Occipital lobe (tissue), 3 donors: ENCODE measurements at places on chromosomes 7 and 10. TPM values are rescaled to one million over a fixed set of nuclear protein-coding genes. Genes with fewer than 3 reads are reported as not detected.

Gene LDB3
- 0.16 TPM for total RNA-seq

Gene PPP1R3C
- 41.2 TPM for total RNA-seq

Gene SCART1
- total RNA-seq = 0.47 TPM

Gene ST8SIA6
- 16.2 TPM for total RNA-seq

GRCh38 chr7:26928703-26929347 lies 64.4 kb upstream of the SKAP2 start:
- DNase-seq = no peak

DNA sequence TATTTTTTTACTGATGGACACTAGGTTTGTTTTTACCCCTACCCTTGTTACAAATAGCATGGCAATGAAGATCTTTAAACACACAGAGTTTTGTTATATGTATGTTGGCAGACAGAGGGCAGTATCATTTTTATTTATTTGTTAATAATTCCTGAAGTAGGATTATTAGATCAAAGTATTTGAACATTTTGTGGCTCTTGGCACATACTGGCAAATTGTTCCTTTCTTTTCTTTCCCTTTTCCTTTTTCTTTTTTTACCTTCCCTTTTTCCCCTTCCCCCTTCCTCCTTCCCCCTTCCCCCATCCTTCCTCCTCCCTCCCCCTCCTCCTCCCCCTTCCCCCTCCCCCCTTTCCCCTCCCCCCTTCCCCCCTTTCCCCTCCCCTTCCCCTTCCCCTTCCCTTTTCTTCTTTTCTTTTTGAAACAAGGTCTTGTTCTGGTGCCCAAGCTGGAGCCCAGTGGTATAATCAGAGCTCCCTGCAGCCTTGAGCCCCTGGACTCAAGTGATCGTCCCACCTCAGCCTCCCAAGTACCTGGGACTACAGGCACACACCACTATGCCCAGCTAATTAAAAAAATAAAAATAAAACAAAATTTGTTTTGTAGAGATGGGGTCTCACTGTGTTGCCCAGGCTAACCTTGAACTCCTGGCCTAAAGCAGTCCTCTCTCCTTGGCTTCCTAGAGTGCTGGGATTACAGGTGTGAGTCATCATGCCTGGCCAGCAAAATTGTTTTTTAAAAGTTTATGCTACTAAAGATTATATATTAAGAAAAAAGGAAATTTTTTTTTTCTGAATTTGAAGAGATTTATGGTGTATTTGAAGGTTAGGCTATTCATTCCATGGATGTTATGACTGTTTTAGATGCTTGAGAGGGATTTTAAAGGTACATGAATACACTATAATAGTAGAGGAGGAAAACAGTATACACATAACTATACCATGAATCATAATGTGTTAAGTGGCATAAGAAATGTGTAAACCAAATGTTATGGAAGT lies 39.3 kb downstream of the SEPTIN7 start:
- DNase-seq = no peak

Gene SDK1
- total RNA-seq = 7.0 TPM

Gene GIMAP1
- total RNA-seq = 0.94 TPM

Gene RNF32
- total RNA-seq = 2.2 TPM

GRCh38 chr10:23065181-23065948 lies 30.0 kb upstream of the MSRB2 start:
- DNase-seq = peak; percentile 59

DNA sequence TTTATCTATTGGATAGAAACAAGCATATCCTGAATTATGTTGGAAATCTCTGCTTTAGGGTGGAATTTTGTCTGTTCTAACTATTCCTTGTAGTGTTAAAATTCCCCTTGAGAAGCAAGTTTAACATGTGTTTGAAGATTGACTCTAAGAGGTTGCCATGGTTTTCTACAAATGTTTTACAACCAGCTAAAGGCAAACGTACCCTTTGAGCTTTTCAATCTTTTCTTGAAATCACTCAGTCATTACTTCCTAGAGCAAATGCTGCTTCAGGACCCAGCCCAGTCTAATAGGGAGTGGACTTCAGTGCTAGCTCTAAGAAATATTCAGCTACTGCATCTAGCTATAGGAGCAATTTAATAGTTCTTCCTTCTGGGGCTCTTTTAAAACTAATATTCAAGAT lies 118.8 kb upstream of the IFRD1 start:
- no peak for DNase-seq

GRCh38 chr7:17593819-17594419 lies 295.5 kb downstream of the AHR start:
- DNase-seq = no peak

Gene MKX
- 0.94 TPM for total RNA-seq

GRCh38 chr7:149796287-149796860 lies 23.0 kb upstream of the ZNF467 start:
- DNase-seq = no peak

DNA sequence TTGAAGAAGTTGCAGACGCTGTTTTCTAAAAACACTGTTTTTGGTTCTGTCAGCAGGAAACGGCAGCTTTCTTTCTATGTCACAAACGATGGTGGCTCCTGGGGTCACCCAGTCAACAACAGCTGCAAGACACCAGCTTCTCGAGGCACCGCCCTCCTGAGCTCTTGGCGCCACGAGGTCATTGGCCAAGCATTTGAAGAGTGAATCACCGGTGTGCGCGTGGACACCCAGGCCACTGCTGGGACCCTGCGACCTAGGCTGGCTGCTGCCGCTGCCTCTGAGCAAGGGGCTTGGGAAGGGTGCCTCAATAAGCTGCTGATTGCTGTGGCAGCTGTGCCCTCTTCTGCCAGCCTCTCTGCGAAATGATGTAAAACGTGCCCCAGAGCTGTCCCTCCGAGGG lies 22.5 kb upstream of the VIPR2 start:
- DNase-seq = no peak
